ENCODE measurements at places on chromosomes 3 and 15.

- DNase-seq = no peak
These were observed 850 bp downstream of the SUCLG2 start for GRCh38 chr3:67653425-67654098.

- no peak for DNase-seq
These were observed 234.0 kb downstream of the PLCL2 start for GRCh38 chr3:17118771-17119170.

DNA sequence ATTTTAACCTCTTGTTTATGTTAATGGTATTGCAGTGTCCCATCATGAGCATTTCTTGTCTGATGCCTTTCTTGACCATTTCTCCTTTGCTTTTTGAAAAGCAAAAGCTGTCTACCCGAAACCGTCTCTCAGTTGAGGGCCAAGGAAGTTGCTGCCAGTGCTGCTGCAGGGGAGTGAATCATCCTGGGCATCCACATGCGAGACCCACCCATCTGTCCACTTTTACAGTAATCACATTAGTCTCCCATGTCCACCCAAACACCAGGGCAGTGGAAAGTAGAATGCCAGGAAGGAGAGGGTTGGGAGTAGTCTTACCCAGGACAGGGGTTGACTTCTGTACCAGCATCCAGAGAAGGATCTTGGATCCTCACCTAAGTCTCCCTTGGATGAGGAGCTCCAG lies 48.6 kb upstream of the TEX264 start:
- DNase-seq = no peak

DNA sequence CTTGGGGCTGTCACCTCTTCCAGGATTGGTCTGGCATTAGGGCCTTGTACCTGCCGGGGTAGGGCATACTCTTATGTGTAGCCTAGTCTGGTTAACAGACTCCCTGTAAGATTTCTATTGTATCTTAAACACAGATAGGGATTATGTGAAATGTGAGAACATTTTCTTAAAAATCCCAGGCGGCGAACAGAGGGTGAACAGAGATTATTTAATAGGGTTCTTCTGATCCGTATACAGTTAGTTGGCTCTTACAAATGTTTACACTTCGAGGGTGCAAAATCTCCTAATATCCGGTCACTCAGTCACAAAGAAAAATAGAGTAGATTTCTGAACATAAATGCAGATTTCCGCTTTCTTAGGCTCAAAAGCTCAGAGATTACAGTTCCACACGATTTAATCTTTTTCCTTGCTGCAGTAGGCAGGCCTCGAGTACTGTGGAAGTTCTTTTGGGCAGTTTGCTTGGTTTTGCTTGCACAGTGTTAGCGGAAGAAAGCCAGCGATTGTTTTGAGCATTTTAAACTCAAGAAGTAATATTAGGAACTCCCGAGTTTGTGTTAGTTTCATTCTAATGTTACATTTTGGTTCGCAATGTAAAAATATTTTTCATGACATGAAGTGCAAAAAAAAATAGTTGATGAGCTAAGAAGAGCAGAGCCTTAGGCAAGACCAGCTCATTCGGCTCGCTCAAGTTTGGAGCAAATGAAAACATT lies 993 bp downstream of the PLCL2 start:
- DNase-seq = no peak

DNA sequence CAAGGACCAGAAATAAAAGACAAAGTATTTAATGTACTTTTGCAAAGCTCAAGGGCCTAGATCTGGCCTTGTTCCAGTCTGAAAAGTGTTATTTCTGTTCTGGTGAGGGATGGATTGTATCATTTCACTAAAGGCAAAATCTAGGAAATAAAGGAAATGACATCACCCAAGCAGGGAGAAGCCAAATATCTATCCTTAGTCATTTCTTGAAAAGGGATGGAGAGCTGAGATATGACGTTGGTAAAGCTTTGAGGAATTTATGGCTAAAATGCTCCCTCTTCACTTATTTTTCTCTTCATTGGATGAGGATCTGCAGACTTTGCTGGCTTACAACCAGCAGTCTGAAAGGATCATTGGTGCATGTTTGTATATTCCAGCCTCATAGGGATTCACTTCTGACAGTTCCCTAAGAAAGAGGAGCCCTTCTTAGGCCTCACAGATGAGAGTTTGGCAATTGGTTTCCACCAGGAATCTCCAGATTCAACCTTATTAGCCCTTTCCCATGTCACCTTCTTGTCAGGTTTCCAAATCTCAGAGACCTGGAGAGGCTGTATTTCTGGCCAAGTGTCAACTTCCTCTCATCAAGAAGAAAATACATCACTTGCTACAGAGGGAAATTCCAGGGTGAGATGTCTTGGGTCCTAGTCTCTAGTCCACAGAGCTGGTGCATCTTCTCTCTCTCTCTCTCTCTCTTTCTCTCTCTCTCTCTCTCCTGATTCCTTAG lies 93.7 kb upstream of the BOC start:
- DNase-seq = no peak
